Activated T-cell treated with anti-CD3 and anti-CD28 coated beads for 1 hour (primary cell): ENCODE measurements at places on chromosomes 12 and 14.

- DNase-seq: no peak
Observed at GRCh38 chr12:32598688-32599087, 80.4 kb upstream of the DNM1L start.

DNA sequence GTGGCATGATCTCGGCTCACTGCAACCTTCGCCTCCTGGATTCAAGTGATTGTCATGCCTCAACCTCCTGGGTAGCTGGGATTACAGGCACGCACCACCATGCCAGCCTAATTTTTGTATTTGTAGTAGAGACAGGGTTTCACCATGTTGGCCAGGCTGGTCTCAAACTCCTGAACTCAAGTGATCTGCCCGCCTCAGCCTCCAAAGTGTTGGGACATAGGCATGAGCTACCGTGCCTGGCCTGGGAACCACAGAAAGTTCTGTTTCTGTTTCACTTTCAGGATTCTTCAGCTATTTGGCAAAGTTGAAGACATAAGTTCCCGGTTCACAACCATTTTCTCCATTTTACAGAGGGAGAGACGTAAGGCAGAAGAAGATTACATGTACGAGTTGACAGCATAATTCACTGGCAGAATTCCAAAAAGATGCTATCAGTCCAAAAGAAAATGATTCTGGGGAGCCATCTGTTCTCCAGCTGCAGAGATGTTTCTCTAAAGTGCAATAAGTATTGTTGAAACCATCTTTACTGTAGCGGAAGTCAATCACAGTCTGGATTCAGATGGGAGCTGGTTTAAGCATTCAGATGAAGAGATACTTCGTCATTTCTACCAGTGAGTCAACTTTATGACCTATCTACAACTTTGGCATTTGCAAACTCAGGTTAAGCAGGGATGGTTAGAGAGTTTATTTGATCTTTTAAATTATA is 8.1 kb upstream of the RNF34 start:
- no peak for DNase-seq

GRCh38 chr12:109356577-109356976 is 8.9 kb downstream of the MYO1H start:
- no peak for DNase-seq

DNA sequence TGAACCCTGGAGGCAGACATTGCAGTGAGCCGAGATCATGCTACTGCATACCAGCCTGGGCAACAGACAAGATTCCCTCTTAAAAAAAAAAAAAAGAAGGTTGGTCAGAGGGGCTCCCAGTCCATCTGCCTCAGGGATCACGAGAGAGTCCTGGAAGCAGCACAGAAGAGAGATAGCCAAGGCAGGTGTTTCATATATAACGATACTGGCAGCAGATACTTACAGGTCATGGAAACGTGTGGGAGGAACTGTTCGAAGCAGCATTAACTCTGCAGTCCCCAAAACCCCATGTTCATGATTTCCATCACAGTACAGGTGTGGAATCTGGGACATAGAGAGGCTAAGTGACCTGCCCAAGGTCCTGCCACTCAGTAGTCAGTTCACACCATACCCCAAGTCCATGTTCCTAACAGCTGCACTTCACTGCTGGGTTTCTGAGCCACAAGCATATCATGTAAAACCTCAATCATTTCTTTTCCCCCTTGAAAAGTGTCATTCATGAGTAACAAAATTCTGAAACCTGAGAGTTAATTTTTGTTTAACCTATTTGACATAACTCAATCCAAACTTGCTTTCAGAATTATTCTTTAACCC is 16.7 kb downstream of the CDK2AP1 start:
- DNase-seq: no peak

GRCh38 chr14:75417674-75418073 is 10.1 kb upstream of the JDP2 start:
- DNase-seq: no peak

DNA sequence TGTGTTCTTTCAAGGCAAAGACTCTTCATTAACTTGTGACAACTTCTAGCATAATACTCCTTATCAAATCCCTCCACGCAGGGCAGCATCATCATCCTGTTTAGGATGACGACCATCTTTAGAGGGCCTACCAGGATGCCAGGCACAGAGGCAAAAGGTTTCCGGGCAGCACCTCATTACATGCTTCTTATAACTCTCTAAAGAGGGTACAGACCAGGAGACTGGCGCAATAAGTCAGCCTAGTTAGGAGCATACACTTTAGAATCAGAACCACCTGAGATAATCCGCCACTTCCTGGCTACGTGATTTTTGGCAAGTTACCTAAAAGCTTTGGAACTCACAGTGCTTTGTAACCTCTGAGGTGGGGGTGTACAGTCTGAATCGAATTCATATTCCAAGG is 136.0 kb upstream of the NOS1 start:
- DNase-seq: no peak

DNA sequence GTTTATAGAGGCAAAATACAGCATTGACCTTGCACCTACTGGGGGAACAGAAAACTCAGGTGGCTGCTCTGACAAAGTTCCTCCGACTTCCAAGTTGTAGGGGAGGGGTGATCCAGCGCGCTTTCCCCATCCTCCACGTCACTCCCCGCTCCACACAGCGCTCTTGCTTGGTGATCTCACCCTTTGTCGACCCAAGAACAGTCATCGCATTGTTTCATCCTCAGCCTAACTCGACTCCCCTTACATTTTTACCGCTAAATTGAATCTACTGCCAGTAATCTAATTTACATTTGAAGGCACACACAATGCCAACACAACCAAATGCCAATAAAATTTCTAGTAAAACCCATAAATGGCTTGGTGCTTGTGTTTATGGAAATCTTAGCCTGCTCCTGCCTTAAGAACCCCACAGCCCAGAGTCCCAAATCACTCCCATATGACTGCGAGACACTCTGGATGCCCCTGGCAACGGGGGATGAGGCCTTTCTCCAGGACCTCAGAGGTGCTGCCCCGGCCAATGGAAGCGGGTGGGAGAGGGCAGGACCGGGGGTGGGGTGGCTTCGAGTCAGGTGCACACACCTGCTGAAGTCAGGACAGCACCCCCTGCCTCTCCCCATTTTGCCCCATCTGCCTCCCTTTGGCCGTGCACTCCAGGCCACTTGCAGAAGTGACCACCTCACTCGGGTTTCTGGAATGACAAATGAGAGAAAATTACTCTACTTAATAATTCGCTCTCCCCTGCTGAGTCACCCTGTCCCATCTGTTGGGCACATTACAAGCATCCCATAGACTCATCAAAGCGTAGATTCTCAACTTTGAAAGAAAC is 98.2 kb upstream of the GSC start:
- no peak for DNase-seq
